ENCODE measurements at places on chromosomes 5 and 9. TPM values are rescaled to one million over a fixed set of nuclear protein-coding genes. Genes with fewer than 3 reads are reported as not detected.

Gene CAMK2A
- not detected for total RNA-seq

Gene LCN12
- total RNA-seq, result 1.4 TPM

GRCh38 chr9:128937310-128938165, 9.9 kb downstream of the DOLK start:
- no peaks in the 10 kb centered on the region for H3K27me3 ChIP-seq
- H3K27ac ChIP-seq, result no peak overlapping the region
- DNase-seq, result no peak
- no peaks in the 10 kb centered on the region for H3K4me1 ChIP-seq

GRCh38 chr5:2442496-2443354, 308.8 kb downstream of the IRX2 start:
- H3K4me1 ChIP-seq, result no peaks in the 10 kb centered on the region
- H3K36me3 ChIP-seq, result no peaks in the 10 kb centered on the region
- no peak overlapping the region for H3K4me3 ChIP-seq
- no peak for DNase-seq

DNA sequence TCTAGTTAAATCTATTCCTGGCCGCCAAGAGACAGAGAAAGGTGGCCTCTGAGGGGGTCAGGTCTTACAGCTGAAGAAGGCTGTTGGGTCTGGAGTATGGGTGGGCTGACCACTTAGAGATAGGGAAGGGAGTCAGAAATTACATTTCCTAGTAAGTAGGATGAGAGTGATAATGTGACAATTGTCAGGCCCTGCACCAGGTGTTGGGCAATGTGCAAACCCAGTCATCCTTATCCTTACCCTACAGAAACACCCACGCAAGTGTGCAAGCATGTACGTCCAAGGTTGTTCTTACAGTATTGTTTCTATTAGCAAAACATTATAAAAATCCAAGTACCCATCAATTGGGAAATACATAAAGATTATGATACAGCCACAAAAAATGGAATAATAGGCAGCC, 9.5 kb downstream of the SPAAR start:
- peaks cover 2% of the 10 kb centered on the region for H3K27me3 ChIP-seq
- H3K27ac ChIP-seq, result no peak overlapping the region
- no peaks in the 10 kb centered on the region for H3K4me1 ChIP-seq
- no peak overlapping the region for H3K4me3 ChIP-seq
- no peak for DNase-seq

- peak; percentile 86 for DNase-seq
- peak overlapping the region; percentile 64 for H3K27ac ChIP-seq
- H3K36me3 ChIP-seq, result peaks cover 15% of the 10 kb centered on the region
- H3K4me1 ChIP-seq, result peaks cover 91% of the 10 kb centered on the region
- H3K4me3 ChIP-seq, result peak overlapping the region; percentile 71
Observed at GRCh38 chr9:114898741-114899140, 31.6 kb downstream of the TNFSF8 start.

- no peak overlapping the region for H3K4me3 ChIP-seq
- no peaks in the 10 kb centered on the region for H3K36me3 ChIP-seq
- no peaks in the 10 kb centered on the region for H3K4me1 ChIP-seq
Observed at GRCh38 chr5:95973793-95974325, 12.2 kb upstream of the ELL2 start.

Gene OLFML2A
- total RNA-seq, result not detected

Gene CCDC192
- total RNA-seq, result not detected

- no peak overlapping the region for H3K4me3 ChIP-seq
- no peaks in the 10 kb centered on the region for H3K36me3 ChIP-seq
- no peak overlapping the region for H3K27ac ChIP-seq
- H3K27me3 ChIP-seq, result no peaks in the 10 kb centered on the region
- no peak for DNase-seq
Observed at GRCh38 chr9:9246726-9247125, 1366.1 kb downstream of the PTPRD start.

DNA sequence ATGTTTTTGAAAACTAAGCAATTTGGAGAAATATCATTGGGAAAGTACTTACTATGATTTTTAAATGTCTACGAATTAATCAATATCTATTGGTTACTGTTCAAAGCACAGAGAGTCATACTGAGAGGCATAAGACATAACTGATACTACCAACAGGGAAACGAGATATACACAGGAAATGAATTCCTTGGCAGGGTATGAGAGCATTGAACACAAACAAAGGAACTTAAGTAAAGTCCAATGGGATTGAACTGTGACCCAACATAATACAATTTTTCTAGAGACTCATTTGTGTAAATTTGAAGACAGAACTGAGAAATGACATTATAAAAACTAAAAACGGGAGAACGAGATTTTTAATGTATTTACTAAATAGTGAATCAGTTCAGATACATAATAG, 1.3 kb upstream of the ITGA1 start:
- DNase-seq, result no peak
- no peaks in the 10 kb centered on the region for H3K36me3 ChIP-seq
- peaks cover 19% of the 10 kb centered on the region for H3K4me1 ChIP-seq
- H3K27me3 ChIP-seq, result peaks cover 47% of the 10 kb centered on the region
- H3K27ac ChIP-seq, result no peak overlapping the region
- H3K4me3 ChIP-seq, result no peak overlapping the region

Gene CRB2
- not detected for total RNA-seq

Measured in CD4-positive, CD25-positive, alpha-beta regulatory T cell (primary cell).